ENCODE measurements at places on chromosomes 1 and 21.
A peak's percentile ranks its signal among the peaks of the same experiment; 100 is the strongest.

- DNase-seq = no peak
These were observed 26.8 kb downstream of the GFI1 start for GRCh38 chr1:92459871-92460320.

GRCh38 chr1:155966750-155967149 is 11.6 kb downstream of the ARHGEF2 start:
- DNase-seq = no peak

- DNase-seq = no peak
These were observed 30.2 kb upstream of the SFPQ start for GRCh38 chr1:35223084-35223630.

GRCh38 chr1:19684677-19685076 is 20.0 kb downstream of the HTR6 start:
- no peak for DNase-seq

GRCh38 chr21:33151941-33152731 is 77.6 kb upstream of the IFNAR2 start:
- no peak for DNase-seq

DNA sequence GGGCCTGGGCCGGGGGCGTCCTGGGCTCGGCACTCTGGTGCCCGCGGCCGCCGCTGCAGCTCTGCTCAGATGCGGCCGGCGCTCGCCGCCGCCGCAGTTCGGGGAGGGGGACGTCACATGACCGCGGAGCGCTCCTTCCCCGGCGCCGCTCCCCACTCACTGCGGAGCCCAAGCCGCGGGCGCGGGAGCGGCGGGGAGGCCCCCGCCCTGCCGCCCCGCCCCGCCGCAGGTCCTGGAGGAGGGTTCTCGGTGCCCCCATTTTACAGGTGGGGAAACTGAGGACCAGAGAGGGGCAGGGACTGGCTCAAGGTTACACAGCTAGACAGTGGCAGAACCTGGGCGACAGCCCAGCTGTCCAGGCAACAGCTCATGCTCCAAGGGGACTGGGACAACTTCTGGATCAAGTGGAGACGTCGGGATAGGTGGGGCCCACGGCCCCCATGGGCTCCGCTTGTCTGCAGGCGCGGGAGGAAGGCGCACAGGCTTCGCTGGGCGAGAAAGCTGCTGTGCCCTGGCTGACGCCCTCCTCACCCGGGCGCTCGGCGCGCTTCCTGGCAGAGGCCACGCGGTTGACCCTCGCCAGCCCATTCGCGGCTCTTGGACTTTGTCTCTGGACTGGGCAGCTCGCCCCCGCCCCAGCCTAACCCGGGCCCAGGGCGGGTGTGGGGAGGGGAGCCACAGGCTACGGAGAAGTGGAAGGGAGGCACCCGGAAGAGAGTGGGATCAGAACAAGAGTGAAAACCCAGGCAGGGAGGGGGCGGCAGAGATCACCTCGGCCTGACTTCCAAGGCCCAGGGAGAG is at the start of gene RAP1GAP:
Gene RAP1GAP, minus strand, starts transcription at position 100 of the 801 bp plus-strand sequence. CDS start 49,325 bp downstream, outside the sequence.
- DNase-seq = peak; percentile 38

GRCh38 chr21:16455978-16456377 is 726.2 kb downstream of the USP25 start:
- no peak for DNase-seq

- no peak for DNase-seq
These were observed 48.2 kb downstream of the ELK4 start for GRCh38 chr1:205583461-205584130.

- no peak for DNase-seq
These were observed 58.0 kb downstream of the LGR6 start for GRCh38 chr1:202251424-202252256.

GRCh38 chr21:23695443-23695842 is 1911.8 kb downstream of the MRPL39 start:
- no peak for DNase-seq

DNA sequence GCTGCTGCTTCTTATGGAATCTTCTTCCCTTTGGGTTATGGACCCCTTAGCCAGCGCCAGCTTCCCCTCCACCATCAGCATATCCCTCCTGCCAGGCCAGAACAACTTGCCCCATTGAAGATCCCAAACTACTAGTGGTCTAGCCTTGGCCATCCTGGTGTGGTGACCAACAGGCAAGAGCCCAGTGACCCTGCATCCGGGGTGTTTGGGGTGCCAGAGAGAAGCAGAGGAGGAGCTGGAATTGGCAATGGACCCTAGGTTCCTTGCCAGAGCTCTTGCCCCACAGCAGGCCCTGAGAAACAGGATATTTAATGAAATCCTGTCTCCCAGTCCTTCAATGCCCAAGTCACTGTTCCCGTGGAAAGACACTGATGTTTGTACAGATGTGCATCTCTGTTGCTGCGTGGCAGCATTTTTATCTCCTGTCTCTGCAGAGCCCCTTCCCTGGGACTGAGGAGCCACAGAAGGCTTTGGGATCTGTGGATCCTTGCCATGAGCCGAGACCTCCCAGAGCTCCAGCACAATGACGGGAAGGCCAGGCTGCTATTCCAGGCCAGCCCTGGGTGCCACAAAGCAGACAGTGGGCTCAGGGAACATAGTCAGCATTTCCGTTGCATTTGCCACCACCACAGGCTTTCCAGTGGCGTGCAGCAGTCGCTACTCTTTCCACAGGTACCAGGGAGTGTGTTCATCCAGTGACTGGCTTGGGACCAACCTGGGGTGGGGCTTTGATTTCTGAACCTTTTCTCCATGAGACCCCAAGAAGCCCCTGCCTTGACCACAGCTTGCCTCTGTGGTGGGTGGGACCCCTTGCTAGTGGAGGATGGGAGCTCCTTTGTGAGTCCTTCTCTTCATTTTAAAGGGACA is 21.6 kb downstream of the NAV1 start:
- DNase-seq = no peak

- DNase-seq = no peak
These were observed 206.9 kb downstream of the NEGR1 start for GRCh38 chr1:72075425-72075824.

DNA sequence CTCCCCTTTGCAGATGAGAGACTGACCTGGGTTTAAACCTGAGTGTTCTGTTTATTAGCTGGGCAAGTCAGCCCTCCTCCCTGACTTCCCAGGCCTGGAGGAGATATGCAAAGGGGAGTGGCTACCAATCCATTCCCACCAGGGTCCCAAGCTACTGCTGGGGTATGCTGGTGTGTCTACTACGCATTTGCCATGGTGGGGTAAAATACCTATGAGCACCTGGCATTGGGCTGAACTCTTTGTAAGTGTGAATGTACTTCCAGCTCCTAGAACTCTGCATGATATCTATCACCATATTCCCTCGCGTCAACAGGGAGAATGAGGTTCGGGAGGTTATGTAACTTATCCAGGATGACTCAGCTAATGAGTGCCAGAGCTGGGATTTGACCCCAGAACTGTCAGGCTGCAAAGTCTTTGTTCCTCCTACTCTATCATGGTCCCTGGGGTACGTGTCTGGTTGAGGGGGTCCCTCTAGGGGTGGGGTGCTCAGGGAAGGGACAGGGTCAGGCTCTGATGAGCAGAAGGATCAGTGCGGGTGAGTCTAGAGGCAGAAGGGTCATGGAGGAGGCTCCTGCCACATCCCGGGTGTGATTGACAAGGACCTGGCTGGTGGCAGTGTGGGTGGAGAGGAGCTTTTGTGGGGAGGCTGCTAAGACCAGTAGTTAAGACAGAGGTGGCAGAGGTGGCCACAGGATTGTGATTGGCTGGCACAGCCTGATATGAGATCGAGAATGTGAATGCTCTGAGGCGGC is 16.7 kb downstream of the AMPD2 start:
- no peak for DNase-seq

DNA sequence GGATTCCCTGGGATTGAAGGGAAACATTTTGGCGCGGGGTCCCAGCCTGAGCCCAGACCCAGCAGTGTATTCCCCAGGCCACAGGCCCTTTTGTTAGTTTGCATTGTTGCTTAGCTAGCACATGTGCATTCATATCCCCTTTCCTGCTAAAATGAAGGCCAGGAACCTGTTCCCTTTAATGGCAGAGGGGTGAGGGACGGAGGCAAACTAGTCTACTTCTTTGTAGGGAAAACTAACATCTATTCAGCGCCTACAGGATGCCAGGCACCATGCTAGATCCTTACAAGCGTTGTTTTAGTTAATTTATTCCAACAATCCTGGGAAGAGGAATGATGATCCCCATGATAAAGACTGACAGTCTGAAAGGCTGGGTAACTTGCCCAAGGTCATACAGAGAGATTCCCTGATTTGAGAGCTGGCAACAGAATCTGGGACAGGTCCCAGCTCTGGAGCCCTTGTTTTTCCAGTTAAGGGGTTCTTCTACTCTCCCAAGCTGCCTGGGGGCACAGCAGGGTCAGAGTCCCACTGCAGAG is 595 bp upstream of the E2F2 start:
- DNase-seq = no peak

GRCh38 chr1:159152031-159152430 is 19.4 kb upstream of the CADM3 start:
- no peak for DNase-seq

Data from left cardiac atrium (tissue), 4 donors.